GM04504 (cell line): ENCODE measurements at places on chromosomes 5 and 9.

GRCh38 chr5:61701877-61702602, 370.0 kb downstream of the ZSWIM6 start:
- DNase-seq = no peak

DNA sequence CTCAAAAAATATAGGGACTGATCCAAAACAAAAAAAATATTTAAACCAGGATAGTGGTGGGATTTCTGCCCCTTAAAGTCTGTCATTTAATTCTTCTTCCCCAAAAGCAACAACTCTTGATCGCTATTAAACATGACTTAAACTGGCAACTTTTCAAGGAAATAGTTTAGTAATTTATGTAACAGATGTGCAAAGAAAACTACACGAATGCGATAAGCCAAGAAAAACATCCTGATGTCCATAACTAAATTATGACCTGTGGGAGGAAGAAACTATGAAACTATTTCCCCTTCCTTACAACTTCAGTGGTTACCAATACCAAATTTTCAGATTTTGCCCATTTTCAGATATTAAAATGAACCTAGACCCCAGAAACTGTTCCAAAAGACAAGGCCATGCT, 31.5 kb downstream of the CLINT1 start:
- peak; percentile 8 for DNase-seq

GRCh38 chr9:33187519-33188218, 20.5 kb upstream of the B4GALT1 start:
- peak; percentile 81 for DNase-seq

DNA sequence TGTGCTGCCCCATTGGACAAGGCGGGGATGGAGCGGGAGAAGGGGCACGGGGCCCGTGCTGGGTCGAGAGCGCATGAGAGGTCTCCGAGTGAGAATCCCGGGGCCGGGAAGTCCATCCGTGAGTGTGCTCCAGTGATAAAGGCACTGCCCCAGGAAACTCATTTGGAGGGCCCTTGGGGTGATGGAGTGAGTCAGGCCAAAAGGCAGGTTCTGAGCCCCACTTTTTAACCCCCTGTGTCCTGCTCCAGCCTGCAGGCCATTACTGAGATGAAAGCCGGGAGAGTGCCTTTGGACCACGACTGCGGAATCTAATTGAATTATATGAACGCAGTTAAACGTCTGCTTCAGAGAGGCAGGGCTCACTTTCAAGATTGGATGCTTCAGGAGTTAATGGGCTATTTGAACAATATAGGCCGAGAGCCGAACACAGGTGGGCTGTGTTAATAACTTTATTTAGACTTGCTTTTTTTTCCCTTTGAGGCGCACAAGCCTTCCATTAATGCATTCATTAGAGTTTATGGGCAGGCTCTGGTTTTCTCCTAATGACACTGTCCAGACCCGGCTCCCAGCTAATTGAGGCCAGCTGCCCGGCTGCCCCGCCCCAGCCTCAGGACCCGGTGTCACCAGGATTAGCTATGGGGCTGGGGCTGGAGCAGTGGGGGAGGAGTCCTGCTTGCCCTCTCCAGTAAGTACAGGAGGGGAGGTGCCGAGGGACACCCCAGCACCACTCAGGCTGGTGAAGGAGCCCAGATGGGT, 79.1 kb upstream of the LMX1B start:
- DNase-seq = no peak

DNA sequence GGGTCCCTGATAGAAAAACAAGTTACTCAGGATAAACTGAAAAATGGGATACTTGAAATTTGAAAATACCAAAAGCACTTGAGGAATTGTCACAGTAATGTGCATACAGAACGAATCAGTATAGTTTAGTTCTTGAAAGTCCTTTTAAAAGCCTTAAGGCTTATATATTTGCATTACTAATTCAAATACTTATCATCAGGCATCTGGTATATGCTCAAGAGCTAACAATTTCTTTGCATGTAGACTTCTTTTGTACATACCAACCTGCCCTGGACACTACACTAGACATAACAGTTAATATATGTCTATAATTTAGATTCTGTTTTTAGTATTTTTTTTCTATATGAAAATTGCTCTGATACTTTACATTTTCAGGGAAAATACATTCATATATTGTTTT, 43.2 kb downstream of the SMIM15 start:
- no peak for DNase-seq

GRCh38 chr5:42620579-42621216, 135.9 kb upstream of the CCDC152 start:
- DNase-seq = no peak

GRCh38 chr9:99030610-99031109, 74.3 kb upstream of the TGFBR1 start:
- DNase-seq = no peak

DNA sequence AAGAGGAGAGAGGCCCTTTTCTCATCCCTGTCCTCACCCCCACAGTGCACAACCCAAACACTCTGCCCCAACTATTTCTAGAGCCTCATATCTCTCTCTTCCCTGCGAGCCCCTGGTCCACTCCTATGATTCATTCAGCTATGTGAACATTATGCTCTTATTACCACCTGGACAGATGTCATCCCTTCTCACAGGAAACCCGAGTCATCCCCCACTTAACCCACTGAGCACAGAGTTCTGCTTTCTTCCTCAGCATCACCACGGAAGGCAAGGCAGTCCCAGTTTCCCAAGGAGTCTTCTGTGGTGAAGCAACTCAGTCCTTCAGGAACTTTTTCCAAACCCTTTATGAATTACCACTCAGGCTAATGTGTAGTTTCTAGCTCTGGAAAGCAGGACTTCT, 1.3 kb downstream of the DNAI1 start:
- DNase-seq = no peak

- DNase-seq = no peak
These were observed 249.7 kb upstream of the NREP start for GRCh38 chr5:112006721-112007120.

- no peak for DNase-seq
These were observed 323.3 kb upstream of the SLC30A5 start for GRCh38 chr5:68770551-68770950.

DNA sequence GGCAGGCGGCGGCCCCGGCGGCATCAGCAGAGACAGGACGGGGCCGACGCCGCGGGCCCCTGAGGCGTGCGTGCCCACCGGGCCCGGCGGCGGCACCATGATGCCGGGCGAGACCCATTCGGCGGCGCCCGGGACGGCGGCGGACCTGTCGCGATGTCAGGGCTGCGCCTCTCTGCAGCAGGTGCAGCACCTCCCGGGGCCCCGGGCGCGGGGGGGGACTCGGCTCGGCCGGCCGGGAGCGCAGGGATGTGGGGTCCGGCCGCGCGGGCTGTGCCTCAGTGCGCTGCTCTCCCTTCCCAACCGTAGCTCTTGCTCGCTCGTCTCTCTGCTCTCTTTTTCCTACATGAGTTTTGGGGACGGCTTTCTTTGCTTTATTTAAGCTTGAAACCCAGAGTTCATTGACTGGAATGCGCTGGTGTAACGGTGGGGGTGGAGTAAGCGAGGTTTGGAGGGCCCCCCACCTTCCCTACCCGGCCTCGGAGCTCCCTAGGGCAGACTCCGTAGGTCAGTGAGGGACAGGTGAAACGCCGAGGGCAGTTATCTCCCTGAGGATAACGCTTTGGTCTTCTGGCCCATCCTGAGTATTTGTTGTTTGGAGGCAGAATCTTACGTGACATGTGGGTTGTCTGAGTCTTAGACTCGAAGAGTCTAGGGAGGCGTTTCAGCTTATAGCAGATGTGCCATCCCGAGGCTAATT, 490 bp downstream of the ICE1 start:
- DNase-seq = no peak

DNA sequence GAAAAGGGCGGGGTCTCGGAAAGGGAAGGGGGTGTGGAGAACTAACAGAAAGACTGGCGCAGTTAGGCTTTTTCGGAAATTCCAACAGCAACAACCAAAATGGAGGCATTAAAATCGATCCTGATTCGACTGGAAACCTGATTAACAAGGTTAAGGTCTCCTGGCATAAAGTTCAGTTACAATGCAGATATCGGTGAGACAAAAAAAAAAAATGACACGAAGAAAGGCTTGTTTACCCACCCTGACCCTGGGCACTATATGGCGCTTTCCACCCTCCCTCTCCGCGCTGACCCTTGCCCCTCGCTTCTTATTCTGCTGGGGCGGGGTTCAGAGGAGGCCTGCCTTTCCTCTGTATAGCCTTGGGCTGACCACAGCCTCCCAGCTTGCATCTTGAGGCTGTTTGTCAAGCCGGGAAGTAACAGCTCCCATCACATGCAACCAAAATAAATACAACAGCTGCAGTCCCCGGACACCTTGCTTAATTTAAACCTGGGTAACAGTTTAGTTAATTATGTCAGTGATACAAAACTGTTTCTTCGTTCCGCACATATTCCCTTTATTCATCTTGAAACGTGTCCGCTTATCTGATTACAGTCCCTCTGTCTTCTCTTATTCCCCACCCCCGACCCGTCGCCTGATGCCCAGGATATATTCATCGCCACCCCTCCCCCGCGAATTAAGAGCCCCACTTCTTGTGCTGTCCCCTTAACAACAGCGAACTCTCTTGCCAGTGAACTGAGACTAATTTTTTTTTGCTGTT, 795 bp upstream of the PJA2 start:
- peak; percentile 55 for DNase-seq

- DNase-seq = no peak
These were observed 18.8 kb downstream of the IL4 start for GRCh38 chr5:132692632-132692967.

GRCh38 chr9:92807031-92807756, 42.6 kb upstream of the BICD2 start:
- DNase-seq = no peak

GRCh38 chr5:151504006-151504405, 56.6 kb downstream of the SLC36A1 start:
- DNase-seq = no peak

GRCh38 chr5:39521098-39521860, 96.5 kb upstream of the DAB2 start:
- no peak for DNase-seq

DNA sequence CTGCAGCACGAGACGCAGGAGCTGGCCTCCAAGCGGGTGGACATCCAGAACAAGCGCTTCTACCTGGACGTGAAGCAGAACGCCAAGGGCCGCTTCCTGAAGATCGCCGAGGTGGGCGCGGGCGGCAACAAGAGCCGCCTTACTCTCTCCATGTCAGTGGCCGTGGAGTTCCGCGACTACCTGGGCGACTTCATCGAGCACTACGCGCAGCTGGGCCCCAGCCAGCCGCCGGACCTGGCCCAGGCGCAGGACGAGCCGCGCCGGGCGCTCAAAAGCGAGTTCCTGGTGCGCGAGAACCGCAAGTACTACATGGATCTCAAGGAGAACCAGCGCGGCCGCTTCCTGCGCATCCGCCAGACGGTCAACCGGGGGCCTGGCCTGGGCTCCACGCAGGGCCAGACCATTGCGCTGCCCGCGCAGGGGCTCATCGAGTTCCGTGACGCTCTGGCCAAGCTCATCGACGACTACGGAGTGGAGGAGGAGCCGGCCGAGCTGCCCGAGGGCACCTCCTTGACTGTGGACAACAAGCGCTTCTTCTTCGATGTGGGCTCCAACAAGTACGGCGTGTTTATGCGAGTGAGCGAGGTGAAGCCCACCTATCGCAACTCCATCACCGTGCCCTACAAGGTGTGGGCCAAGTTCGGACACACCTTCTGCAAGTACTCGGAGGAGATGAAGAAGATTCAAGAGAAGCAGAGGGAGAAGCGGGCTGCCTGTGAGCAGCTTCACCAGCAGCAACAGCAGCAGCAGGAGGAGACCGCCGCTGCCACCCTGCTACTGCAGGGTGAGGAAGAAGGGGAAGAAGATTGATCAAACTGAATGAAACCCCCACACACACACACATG, 654 bp downstream of the PURA start:
- DNase-seq = no peak

DNA sequence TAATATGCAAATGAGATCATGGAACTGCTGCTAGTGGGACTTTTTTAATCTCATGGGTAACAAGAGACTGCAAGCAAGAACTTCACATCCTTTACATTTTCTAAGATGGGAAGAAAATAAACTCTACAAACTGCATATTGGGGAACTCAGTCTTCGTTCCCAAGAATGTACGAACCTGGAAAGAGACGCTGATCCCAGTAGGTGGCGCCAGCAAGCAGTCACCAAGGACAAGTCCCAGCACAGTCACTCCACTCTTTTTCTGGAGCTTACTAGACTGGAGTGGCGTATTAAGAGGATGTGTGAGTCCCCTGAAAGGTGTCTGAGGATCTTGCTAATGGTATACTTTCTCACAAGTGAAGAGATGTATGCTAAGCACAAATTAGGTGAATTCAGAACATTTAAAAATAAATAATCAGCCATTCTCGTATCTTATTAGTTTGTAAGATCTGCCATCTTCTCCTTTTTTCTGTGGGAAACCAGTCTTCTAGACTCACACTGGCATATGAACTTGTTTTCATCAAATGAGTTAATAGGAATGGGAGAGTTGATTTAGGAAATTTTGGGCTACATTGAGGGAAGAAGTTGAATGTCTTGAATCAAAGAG, 16.0 kb upstream of the PUM3 start:
- no peak for DNase-seq

DNA sequence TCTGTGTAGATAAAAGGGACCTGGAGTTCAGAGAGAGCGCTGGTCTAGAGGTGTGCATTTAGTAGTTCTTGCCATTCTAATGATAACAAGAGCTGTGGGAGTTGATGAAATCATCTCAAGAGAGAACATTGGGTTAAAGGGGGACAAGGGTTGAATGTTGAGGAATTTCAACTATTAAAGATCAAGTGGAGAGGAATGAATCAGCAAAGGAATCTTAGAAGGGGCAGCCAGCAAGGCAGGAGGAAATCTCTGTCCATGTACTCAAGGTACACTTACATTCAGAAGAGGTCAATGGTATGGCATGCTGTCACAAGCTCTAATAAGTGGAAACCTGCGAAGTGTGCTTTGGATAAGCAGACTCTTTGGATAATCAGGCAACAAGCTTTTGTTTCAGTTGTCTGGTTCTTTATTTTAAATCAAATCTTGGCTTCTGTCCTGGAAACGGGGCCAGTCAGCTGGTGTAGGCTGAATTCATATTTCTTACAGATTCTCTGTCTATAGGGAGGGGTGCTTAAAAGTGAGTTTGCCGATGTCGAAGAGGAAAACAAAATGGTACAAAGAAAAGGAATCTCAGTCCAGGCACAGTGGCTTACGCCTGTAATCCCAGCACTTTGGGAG, 320.5 kb upstream of the CD180 start:
- no peak for DNase-seq

- DNase-seq = no peak
These were observed 103.3 kb upstream of the PITX1 start for GRCh38 chr5:135137146-135137915.

DNA sequence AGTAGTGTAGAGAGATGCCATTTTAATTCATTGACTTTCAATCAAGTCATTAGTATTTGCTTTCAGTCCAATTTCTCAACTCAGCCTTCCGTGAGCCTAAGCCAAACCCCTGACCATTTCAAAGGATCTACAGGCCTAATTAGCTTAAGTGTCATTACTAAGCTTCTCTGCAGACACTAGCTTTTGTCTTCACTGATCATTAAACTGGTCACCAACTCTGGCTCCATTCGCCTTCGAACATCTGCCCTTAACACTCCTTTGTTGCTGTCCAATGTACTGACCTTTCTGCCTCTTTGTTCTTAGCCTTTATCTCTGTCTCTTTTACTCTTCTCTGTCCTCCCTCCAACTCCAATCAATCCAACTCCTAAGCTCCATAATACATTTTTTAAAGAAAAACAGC, 299.3 kb downstream of the DIRAS2 start:
- no peak for DNase-seq

- no peak for DNase-seq
These were observed 98.6 kb upstream of the EQTN start for GRCh38 chr9:27395484-27395921.
